Stimulated activated CD8-positive, alpha-beta memory T cell treated with anti-CD3 and anti-CD28 coated beads, Interleukin-15, amount 100 ng/mL, for 48 hours (primary cell): ENCODE measurements at places on chromosomes 5 and 9.

GRCh38 chr5:142275496-142275895 is 49.3 kb downstream of the SPRY4 start:
- no peak for DNase-seq

DNA sequence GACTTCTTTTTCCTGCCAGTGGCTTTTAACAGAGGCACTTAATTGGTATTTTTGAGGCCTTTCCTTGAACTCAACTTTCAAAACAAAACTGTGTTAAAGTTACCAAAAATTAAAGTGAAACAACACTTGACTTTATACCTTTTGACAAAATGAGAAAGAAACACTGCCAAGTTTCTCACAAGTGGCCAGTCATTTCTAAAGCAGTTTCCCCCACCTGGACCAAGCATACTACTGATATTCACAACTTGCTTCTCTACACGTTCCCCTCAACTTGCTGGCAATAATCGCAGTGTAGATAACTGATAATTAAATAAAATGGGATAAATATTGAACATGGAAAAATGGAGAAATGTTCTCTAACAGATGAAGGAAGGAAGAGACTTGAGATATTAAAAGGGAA is 135.7 kb downstream of the TLR4 start:
- DNase-seq: no peak

- DNase-seq: no peak
Measured at GRCh38 chr9:35673132-35674024, at the start of gene CA9. Gene CA9 (plus strand): TSS chr9:35673928. CDS start chr9:35673960, 32 bp downstream.

- no peak for DNase-seq
Measured at GRCh38 chr5:177327539-177328522, 16.1 kb upstream of the MXD3 start.

DNA sequence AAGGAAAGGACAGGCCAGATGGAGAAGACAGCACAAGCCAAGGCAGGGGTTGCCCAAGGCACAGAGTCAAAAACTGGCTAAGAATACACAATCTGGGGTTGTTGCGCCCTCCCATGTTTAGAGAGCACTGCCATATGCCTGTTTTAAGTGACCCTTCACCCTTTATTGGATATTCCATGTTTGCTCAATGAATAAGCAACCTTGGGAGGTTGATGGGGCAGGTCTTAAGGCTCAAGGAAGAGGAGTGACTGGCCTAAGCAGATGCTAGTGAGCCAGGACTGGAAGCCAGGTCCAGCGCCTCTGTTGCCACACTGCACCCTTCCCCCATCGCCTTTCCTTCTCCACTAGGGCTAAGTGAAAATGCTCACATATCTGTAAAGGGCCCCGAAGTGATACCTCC is 6.7 kb downstream of the TXN start:
- DNase-seq: no peak

DNA sequence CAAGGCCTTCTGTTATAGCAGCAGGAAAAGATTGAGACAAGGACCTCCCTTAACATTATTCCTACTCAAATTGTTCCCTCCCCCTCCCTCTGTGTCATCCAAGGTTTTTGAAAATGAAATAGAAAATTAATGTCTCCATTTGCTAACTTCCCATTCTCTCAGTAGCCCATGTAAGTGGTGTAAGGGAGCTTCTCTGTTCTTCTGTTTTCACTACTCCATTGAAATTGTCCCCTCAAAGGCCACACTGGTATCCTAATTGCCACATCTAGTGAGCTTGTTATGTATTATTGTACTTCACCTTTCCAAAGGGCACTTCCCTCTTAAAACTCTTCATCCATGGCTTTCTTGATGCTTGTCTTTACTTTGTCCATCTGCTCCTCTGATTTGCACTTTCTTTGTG is 131.2 kb upstream of the PIK3R1 start:
- no peak for DNase-seq

GRCh38 chr5:38695021-38695958 is 138.8 kb upstream of the LIFR start:
- DNase-seq: no peak
